Activated CD8-positive, alpha-beta memory T cell treated with anti-CD3 and anti-CD28 coated beads for 4 hours (primary cell): ENCODE measurements at places on chromosomes 2 and 18.

DNA sequence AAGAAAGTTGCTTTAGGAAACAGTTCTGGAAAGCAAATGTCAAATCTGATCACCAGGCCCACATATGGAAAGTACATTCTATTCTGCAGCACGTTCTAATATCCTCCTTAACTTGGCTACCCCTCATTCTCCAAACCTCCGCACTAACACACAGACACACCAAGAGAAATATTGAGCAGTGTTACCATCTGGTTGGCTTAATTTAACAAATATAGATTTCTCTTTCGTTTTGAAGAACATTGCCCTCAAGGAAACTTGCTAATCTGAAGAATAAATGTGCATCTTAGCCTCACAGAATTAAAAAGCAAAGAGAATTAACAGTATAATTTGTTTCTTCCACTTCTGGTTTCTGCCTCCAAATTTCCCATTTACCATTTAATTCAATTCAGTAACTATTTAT, 72.8 kb upstream of the TTC39C start:
- DNase-seq, result no peak

DNA sequence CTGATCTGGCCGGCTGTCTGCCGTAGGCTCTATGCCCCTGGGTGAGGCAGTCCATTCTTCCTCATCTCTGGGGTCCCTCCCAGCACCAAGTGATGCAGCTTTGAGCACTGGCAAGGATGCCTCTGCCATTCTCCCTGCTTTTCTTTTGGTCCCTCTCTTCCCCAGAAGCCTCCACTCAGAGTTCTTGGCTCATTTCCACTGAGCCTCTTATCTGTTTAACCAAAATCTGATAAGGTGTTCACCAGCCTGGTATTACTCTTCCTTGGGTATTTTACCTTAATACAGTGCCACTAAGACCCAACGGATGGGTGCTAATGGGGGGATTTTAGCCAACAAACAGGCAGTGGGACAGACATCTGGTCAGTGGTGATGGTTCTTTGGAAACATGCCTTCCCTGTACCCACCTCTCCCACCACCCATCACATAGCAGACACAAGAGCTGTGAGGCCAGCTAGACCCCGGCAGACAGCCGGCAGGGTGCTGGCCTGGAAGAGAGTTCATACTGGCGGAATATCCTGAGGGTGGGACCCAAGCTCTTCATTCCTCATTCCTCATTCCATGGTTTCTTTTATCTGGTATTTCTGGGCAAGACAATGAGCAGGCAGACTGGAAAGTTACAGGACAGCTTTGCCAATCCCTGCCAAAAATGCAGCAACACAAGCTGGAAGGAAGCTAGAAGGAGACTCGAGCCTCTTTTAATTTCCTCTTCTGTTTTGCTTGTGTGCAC, 34.6 kb downstream of the ZBTB7C start:
- no peak for DNase-seq

DNA sequence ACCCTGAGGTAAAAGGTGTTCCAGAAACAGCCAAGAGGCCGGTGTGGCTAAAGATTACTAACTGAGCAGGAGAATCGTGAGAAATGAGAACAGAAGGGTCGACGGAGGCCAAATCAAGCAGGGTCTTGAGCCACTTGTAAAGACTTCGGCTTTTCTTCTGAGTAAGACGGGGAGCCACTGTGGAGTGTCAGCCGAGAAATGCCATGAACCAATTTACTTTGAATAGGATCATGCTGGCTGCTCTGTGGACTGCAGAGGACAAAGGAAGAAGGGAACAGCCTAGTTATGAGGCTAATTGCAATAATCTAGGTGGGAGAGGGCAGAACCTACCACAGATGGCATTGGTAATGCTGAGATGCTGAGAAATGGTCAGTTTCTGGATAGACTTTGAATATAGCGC, 16.8 kb downstream of the VIT start:
- no peak for DNase-seq

DNA sequence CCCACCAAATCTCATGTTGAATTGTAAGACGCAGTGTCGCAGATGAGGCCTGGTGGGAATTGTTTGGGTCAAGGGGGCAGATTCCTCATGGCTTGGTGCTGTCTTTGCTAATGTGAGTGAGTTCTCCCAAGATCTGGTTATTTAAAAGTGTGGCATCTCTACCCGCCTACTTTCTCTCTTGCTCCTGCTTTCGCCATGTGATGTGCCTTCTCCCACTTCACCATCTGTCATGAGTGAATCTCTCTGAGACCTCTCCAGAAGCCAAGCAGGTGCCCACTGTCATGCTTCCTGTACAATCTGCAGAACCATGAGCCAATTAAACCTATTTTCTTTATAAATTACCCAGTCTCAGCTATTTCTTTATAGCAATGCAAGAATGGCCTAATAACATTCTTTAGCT, 246.6 kb upstream of the CDH20 start:
- DNase-seq, result no peak

- DNase-seq, result no peak
These were observed 4.3 kb downstream of the SOX11 start for GRCh38 chr2:5696404-5696944.

GRCh38 chr18:26549263-26550094, 1.1 kb upstream of the KCTD1 start:
- no peak for DNase-seq

DNA sequence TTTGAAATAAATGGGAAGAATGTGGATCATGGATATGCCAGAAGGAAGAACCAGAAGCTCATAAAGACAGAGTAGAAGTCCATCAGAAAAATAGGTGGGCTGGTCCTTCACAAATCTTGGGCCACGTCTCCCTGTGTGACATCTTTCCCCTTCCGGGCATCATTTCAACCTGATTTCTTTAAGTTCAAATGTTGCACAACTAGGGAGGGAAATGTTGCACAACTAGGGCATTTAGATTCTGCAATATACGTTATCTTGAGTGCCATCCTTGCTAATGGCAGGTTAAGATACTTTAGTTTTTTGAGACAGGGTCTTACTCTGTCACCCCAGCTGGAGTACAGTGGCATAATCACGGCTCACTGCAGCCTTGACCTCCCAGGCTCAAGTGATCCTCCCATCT, 129.6 kb downstream of the CERS6 start:
- no peak for DNase-seq

GRCh38 chr2:68287580-68288441, 31.9 kb downstream of the CNRIP1 start:
- DNase-seq, result no peak

GRCh38 chr2:169509298-169509885, at the start of gene KLHL41:
TSS of gene KLHL41 (plus strand) at chr2:169509702. CDS start at chr2:169509779, 77 bp downstream.
- no peak for DNase-seq

DNA sequence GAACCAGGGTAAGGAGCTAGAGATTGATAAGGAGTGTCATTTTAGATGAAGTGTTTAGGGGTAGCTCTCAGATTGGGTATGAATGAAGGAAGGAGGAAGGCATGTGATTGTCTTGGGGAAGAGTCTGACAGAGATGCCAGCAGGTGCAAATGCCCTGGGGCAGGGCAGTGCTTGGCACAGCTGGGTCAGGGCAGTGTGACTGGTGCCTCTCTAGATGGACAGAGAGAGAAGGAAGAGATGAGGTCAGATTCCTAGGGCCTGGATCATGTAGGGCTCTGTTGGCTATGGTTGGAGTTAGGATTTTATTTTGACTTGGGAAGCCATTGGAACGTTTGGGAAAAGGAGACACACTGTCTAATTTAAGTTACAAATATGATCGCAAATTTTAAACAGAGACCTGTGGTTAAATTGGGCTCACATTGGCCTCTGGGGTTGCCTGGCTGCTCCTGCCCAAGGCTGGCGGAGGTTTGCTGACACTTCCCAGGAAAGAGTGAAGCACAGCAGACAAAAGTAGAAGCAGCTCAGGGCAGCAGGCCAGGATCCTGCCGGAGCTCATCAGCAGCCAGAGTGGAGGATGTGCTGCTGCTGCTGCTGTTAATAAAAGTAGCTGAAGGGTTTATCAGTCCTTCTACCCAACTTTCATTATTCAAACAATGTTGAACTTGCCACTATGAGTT, 32.7 kb upstream of the FHL2 start:
- no peak for DNase-seq

GRCh38 chr18:42586601-42587000, 528.9 kb downstream of the RIT2 start:
- DNase-seq, result no peak

DNA sequence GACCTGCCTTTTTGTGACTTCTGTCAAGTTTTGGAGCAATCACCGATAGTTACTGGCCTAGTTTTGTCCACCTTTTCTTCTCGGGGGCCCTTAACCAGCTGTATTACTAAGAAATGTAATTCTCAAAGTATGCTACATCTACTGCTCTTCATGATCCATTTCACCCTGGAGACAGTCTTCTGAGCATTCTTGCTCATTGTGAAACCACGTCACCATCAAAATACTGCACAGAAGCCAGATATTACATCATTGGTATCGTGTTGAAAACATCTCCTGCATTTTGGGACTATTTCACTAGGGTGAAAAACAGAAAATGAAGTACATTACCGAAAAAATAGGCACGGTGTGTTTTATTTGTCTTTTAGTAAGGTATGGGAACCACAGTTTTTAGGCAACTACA, 11.7 kb downstream of the LYPD6B start:
- DNase-seq, result no peak

DNA sequence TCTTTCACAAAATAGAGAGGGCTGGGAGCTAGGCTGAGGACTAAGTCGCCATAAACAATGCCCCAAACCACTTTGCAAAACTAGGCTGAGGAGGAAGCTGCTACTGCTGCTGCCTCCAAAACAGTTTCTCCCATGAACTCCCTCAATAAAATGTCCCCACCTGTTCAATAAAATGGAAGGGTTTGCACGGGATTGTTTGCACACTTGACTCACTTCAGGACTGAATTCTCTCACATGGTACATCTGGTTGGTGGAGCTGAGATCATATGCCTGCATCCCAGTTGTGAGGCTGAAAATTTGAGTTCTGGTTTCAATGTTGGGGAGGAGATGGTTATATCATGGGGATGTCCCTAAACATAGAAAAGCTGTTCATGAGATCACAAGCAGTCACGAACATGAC, 26.5 kb downstream of the NCKAP5 start:
- no peak for DNase-seq

DNA sequence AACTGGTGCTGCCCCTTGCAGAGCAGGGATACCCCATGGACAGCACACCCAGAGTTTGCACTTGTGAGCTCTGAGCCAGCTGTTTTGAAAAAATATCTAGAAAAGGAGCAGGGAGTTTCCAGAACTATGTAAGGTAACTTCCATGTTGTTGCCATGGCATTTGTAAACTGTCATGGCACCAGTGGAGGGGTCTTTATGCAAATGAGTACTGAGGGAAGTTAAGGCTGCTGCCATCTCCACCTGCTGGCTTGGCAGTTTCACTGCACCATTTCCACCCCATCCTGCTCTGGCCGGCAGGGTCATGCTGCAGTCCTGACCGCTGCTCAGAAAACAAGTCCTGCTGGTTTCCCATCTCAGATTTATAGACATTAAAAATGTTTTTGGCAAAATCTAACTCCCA, 52.3 kb upstream of the SNTG2 start:
- no peak for DNase-seq

GRCh38 chr2:9809448-9810088, 33.7 kb upstream of the TAF1B start:
- DNase-seq, result no peak

- DNase-seq, result no peak
These were observed 71.7 kb downstream of the PTRHD1 start for GRCh38 chr2:24721470-24721869.

DNA sequence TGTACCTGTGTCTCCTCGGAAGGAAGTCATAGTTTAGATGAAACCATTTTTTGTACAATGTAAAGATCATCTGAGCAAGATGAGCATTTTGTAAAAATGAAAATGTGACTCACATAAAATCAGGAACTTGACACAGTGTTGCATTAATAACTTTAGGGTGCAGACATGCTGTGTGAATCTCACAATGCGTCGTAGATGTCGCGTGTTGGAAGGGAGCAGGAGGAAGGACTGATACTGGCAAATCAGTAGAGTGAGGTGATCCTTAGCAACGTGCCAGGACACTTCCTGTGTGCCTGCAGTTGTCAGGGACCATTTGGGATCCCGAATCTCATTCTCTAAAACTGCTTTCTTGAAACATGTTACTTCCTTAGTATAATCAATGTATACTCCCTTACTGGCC, 103.1 kb downstream of the SH3BP4 start:
- no peak for DNase-seq

DNA sequence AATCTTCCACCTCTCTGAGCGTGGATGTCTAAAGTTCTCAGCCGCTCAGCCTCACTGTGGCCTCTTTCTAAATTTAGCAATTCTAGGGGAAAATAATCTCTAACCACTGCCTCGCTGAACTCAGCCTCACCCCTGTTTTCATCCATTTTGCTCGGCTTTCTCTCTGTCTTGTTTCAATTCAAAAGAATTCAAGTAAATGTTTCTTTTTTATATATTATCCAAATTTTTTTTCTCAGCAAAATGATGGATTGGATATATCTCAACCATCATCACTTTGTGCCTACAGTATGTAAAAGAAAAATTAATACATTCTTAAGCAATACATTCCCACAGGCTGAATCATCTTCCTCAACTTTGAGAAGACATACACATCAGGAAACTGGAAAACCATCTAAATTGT, 24.0 kb upstream of the GALNT5 start:
- no peak for DNase-seq

- no peak for DNase-seq
These were observed 147.4 kb downstream of the LNPK start for GRCh38 chr2:175854665-175855064.

GRCh38 chr2:15084826-15085489, 452.4 kb downstream of the LRATD1 start:
- DNase-seq, result no peak

GRCh38 chr2:234339011-234339410, 157.9 kb downstream of the ARL4C start:
- DNase-seq, result no peak

DNA sequence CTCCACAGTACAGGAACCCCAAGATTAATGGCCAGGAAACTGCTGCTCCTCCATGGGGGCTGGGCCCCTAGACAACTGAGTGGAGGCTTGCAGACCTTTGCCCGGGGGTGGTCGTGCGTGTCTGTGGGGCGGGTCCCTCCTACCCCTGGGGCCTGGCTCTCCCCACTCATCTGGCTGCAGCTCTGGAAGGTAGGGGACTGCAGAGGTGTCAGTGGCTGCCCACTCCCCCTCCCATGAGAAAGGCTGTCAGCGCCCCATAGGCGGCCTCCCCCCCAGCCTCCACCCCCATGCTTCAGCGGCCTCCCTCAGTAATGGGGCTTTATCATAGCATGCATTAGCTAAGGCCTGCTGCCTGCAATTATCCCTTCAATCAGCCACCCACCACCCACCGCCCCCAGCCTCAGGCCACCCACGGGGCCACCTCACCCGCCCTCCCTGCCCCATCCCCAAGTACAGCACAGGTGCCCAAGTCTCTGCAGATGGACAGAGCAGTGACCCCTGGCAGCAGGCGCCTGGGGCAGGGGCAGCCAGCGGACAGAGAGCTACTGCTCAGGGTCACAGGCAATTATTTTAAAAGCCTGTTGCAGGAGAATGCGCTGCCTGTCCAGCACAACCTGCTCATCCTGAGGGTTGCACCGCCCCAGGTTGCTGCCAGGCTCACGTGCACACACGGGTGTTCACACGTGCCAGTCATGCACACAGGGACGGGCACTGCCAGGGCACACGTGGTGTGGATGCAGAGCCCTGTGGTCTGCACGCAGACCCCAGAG, 9.1 kb upstream of the ECEL1 start:
- DNase-seq, result no peak

- no peak for DNase-seq
These were observed 28.5 kb downstream of the HRH4 start for GRCh38 chr18:24488824-24489493.

GRCh38 chr2:24915175-24915574, 4.9 kb downstream of the ADCY3 start:
- no peak for DNase-seq
